ENCODE measurements at places on chromosomes 2 and 18. TPM values are rescaled to one million over a fixed set of nuclear protein-coding genes. Genes with fewer than 3 reads are reported as not detected.

Gene MYO7B
- 199 TPM for total RNA-seq

DNA sequence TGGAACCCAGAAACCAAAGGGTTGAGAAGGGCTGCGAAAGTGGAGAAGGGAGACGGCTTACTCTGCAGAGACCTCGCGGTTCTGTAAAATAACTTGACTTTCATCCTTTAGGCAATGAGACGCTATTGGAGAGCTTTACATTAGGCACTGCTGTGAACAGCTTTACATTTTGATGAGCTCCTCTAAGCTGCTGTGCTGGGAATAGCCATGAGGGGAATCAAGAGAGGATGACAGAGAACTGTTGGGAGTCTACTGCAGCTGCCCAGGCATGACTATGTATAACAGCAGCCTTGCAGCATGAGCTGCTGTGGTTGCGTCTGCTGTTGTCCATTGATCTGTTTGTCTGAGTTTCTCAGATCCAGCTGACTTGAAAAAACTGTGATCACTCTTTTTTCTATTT lies 310.8 kb upstream of the MAP2 start:
- no peak for DNase-seq

DNA sequence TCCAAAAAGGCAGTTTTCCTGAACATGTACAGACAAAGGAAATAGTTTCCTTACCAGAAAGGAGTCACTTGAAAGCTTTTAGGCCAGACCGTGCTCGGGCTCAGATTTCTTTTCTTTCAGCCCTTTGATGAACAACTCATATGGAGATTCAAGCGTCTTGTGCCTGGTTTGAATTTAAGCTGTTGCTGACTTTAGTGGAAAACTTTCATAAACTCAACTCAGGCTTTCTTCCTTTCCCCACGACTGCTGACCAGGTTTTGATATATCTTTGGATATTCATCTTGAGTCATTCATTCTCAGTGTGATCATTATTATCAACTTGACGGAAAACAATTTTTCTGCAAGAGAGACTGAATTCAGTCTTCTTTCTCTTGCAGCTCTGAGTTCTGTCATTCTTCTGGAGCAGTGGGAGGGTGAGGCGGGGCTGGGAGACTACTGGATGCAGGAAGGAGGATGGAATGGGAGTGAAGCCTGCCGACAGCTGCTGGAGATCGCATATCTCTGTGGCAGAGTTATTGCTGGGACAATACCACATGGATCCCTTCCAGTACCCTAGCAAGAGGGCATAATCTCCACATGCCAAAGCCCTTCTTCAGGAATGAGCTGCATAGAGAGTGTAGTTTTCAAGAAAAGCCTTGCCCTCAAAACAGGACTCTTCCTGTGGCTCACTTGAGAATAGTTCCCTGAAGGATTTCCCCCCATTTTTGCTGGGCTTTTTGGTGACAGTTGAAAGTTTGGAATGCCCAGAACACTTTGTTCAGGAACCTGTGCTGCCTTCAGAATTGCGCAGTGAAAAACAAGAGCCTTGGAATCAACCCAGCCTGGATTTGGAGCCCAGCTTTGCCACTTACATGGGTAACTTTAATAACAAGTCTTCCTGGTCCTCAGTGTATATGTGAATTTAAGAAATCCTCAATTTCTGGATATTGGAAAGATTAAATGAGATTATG lies 364.4 kb downstream of the ZNF521 start:
- no peak for DNase-seq

DNA sequence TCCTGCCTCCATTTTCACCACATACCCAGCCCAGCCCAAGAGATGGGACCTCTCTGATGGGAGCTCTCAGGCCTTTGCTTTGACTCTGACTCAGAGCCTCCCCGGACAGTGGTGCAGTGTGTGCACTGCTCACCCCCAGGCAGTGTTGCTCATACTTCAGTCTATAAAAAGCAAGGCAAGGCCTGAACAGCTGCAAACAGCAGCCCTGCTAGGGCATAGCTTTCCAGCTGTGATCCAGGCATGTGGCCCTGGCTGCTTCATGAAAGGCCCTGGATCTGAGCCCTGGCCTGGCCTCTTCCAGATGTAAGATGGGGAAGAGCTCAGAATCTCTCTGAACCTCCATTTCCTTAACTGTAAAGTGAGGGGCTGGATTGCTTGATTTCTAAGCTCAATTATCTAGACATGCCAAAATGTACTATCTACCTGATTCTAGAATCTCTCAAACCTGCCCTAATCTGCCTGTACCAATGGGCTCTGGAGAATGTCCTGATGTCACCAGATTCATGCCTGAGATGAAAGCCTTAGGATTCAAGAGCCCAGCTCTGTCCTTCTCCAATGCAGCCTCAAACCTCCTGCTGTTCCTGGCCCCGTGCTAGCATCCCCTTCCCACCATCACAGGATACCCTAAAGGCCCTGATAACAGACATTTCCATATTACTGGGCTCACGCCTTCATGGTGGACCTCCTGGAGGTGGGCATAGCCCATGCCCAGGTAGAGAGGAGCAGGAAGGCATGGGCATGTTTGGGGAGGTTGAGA lies 206.9 kb downstream of the ARL4C start:
- peak; percentile 45 for DNase-seq

GRCh38 chr2:86411396-86411795 lies 29.8 kb upstream of the KDM3A start:
- DNase-seq = no peak

Gene SH3RF3
- 1.9 TPM for total RNA-seq

Gene MC5R
- not detected for total RNA-seq

DNA sequence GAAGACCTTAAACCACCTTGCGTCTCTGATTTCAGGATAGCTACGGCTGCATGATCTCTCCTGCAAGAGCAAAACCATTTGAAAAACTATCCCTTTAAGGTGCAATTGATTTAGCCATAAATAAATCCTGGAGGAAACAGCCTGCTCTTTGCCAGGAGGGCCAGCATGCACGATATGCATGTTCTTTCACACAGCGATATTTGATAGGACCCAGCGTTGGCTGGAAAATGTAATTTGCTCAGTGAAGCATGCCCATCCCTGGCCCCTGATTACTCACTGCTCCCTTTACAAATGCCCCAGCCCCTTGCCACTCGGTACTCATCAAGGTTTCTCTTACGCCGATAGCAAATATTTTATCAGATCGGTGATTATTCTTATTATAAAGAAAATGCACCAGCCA lies 315.4 kb downstream of the CDH2 start:
- no peak for DNase-seq

Gene GCG
- 43.9 TPM for total RNA-seq

Measured in mucosa of descending colon (tissue), 3 donors.